ENCODE measurements at places on chromosomes 7 and 10.
A peak's percentile ranks its signal among the peaks of the same experiment; 100 is the strongest.

DNA sequence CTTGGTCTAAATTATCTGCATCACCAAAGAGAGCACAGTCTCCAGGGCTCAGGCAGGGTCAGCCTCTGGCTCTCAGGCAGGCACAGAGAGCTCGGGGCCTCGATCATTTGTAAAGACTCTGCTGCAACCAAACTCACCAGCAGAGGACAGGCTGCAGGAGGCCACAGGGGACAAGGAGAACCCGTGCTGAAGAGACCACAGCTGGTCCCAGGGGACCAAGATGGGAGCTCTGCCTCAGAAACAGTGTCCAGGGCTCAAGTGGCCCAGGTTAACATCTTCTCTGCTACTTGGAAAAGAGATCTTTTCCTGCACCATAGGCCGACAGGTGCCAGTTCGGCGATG is 543.2 kb downstream of the PTPRN2 start:
- DNase-seq: no peak

DNA sequence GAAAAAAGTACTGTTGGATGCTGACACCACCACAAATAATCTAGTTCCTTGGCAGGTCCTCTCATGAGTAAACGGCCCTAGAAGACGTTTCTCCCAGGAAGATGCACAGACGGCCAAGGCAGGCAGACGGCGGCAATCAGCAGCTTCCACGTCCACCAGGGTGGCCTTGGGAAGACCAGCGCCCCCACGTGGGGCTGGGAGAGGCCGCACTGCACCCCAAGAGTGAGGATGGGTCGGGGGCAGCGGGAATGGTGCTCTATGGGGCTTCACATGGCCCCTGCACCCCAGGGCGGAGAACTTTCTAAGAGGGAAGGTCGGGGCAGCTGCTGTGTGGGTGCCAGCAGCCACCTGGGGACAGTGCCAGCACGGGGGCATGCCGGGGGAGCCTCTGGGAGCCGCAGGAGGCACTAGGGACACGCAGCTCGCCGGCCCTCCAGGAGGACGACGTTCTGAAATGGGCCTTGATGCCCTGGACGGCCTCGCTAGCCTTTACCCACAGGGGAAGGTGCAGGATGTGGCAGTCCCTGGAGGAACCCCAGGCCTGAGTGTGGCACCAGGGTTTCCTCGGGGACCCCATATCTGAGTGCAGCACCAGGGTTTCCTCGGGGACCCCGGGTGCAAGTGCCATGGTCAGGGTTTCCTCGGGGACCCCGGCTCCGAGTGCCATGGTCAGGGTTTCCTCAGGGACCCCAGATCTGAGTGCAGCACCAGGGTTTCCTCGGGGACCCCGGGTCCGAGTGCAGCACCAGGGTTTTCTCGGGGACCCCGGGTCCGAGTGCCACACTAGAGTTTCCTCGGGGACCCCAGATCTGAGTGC is 539.9 kb downstream of the DNAJB6 start:
- no peak for DNase-seq

DNA sequence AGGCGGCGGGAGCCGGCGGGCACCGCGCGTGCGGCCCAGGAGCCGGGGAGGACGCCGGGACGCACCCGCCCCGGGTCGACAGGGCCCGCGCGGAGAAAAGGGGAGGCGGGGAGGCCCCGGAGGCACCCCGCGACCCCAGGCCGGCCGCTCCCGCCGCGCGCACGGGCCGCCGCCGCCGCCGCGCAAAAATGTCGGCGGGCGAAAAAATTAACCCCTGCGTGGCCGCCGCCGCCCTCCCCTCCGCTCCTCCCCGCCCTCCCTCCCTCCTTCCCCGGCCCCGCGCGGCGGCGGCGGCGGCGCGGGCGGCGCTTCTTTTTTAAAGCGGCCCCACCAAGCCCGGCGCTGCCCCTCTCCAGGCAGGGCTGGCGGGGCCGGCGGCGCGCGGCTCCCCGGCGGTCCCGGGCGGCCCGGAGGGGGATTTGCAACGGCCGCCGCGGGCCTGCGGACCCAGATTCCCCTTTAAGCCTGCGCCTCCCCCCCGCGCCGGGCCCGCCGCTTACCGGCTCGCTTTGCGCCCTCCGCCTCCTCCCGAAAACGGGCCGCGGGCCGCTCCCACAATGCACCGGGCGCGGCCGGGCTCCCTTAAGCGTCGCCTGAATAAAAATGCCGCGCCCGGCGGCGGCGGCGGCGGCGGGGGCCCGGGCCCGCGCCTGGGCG is 465 bp downstream of the SEPHS1 start:
- DNase-seq: peak; percentile 74

- no peak for DNase-seq
Observed at GRCh38 chr7:76069238-76069638, 21.3 kb downstream of the MDH2 start.

- DNase-seq: peak; percentile 27
Observed at GRCh38 chr10:122342293-122343134, 32.0 kb upstream of the PLEKHA1 start.

- DNase-seq: no peak
Observed at GRCh38 chr7:100120733-100121036, 1.3 kb downstream of the CNPY4 start.

DNA sequence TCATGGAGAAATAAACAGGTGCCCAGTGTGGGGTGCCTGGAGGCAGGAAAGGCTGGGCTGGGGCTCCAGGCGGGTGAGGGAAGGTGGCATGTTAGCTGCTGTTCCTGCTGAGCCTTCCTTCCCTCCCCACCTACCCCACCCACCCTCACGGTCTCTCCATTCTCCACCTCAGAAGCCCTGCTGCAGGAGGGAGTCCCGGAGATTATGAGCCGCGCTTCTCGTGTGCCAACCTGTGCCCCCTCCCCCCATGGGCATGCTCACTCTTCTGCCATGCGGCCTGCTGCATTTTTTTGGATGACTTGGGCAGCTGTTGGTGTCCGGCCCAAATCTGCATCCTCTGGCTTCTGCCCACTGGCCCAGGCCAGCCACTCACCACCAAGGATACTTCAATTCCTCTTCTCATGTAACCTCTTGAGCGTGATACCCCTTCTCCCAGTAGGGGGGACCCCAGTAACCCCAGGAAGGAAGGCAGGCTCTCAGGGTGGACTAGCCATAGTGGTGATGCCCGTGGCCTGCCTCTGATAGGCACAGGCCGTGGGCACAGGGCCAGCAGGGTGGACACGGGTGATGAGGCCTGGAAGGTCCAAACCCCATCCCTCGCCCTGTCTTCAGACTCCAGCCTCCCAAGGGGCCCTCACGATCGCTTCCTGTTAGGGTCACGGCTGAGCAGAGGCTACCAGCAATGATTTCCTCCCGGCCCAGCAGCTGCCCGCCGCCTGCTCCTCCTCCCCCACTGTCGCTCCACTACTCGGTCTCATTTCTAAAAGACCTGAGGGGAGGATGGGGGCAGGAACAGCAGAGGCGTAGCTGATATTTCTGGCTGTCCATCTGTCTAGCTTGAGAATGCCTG is 27.8 kb downstream of the UNC5B start:
- DNase-seq: no peak

- DNase-seq: no peak
Observed at GRCh38 chr10:49585387-49585786, 24.7 kb upstream of the SLC18A3 start.

GRCh38 chr7:157905651-157906461 is 569.1 kb downstream of the DNAJB6 start:
- DNase-seq: peak; percentile 10

GRCh38 chr7:138967159-138967558 is 14.0 kb downstream of the KIAA1549 start:
- no peak for DNase-seq

DNA sequence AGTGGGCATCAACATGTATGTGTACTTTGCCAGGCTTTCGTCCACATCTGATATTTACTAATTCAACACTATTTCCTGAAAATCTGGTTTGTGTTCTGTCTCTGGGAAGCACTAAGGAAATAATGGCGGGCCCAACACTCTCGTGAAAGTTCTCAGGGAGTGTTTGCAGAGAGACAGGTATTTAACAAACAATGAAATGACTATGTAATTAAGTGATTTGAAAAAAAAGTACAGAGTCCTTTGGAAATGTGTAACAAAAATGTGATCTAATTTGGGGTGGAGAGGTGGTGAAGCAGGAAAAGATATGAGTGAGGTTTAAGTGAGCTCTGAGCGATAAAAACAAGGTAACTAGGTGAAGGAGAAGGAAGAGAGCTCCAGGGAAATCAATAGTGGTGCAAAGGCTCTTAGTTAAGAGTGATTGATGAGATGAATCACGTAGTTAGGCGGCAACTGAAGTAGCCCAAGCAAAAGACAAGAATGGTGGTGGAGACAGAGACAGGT is 95.3 kb upstream of the DNAJB12 start:
- DNase-seq: no peak

DNA sequence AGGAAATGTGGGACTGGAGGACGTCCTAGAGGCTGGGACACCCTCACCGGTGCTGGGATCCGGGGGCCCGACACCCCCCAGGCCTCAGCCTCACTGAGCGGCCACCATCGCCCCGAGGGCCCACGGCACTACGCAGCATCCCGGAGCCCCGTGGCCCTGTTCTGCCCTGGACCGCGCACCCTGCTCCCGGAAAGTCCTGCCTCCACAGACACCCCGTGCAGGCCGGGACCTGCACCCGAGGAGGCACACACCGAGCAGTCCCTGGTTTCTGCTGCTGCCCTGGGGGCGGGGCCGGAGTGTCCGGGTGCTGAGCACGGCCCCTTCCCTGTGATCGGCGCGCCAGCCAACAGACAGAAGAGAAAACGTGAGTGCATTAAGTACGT is 18.1 kb upstream of the KNDC1 start:
- no peak for DNase-seq

- no peak for DNase-seq
Observed at GRCh38 chr10:43198682-43199005, 60.4 kb downstream of the CSGALNACT2 start.

GRCh38 chr10:78033637-78034470 is at the start of gene RPS24:
TSS of gene RPS24 (plus strand) at chr10:78033863. CDS start at chr10:78033902, 39 bp downstream.
- DNase-seq: peak; percentile 95

DNA sequence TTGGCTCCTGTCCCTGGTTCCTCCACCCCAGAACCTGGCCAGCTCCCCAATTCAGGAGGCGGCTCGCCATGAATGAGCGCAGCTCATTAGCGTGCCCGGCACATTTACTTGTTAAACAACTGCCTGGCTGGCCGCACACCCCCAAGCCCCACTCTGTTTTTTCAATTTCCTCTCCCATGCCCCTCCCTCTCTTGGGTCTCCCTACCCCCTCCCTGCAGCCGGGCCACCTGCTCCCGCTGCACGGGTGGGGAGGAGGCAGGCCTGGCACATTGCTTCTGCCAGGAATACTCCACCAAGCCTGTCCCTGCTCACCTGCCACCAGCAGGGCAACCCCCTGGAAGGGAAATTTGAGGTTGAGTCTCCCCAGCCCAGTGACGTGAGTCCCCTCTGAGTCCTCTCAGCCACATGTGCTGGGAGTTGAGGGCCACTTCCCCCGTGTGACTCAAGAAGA is 2.5 kb upstream of the SLIT1 start:
- peak; percentile 52 for DNase-seq

- no peak for DNase-seq
Observed at GRCh38 chr7:98126311-98127142, 19.9 kb downstream of the LMTK2 start.

DNA sequence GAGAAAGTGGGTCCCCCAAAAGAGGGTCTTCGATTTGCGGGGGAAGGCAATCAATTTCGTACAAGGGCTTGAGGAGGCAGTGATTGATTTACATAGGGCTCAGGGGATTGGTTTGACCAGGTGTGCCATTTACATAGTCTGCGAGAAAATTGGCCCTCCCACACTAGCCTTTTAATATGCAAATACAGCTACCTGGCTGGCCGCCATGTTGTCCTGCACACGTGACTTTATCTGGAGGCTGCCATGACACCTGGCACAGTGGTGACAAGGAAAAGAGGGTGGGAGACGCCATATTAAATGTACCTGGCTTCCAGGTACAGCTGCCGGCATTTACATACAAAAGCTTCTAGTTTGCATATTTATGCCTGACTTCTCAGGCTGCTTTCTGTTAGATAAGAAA is 1577.2 kb upstream of the LRRTM3 start:
- DNase-seq: no peak

- DNase-seq: no peak
Observed at GRCh38 chr10:13315361-13315760, 15.5 kb upstream of the PHYH start.

DNA sequence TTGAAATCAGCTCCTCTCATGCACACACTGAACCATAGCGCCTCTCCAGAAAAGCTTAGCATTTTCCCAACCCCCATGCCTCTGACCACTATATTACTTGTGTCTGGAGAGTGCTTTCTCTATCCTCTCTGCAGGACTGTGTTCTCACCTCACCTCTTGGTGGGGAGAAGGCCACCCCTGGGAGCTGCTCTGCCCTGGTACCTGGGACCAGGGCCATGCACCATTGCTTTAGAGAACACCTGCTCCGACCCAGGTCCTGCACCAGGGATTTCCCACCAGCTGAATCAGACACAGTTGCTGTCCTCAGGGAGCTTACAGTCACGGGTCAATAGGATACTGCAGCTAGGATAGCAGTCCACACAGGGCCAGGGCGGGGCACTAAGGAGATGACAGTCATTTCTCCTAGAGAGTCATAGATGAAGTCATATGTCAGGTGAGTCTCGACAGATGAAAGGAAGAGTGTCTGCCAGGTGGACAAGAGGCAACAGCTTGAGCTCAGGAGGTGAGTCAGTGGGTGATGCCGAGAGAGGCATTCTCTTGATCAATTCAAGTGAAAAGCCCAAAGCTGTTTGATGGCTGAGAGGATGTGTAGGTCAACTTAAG is 619 bp upstream of the LMTK2 start:
- DNase-seq: peak; percentile 11

- peak; percentile 72 for DNase-seq
Observed at GRCh38 chr7:55970561-55970960, 6.2 kb downstream of the NIPSNAP2 start.

DNA sequence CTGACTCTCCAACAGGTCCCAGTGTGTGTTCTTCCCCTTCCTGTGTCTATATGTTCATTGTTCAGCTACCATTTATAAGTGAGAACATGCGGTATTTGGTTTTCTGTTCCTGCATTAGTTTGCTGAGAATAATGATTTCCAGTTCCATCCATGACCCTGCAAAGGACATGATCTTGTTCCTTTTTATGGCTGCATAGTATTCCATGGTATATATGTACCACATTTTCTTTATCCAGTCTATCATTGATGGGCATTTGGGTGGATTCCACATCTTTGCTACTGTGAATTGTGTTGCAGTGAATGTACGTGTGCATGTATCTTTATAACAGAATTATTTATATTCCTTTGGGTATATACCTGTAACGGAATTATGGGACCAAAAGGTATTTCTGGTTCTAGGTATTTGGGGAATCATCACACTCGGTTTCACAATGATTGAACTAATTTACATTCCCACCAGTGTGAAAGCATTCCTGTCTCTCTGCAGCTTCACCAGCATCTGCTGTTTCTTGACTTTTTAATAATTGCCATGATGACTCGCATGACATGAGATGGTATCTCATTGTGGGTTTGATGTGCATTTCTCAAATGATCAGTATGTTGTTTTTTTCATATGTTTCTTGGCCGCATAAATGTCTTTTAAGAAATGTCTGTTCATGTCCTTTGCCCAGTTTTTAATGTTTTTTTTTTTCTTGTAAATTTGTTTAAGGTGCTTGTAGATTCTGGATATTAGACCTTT is 60.2 kb downstream of the LSMEM1 start:
- no peak for DNase-seq

- no peak for DNase-seq
Observed at GRCh38 chr10:17989908-17990767, 38.4 kb downstream of the SLC39A12 start.

- DNase-seq: no peak
Observed at GRCh38 chr7:20193873-20194272, 23.3 kb downstream of the MACC1 start.
